ENCODE measurements at places on chromosomes 3 and 15. TPM values are rescaled to one million over a fixed set of nuclear protein-coding genes. Genes with fewer than 3 reads are reported as not detected.

Gene NDN
- 97.0 TPM for total RNA-seq

Gene SYNM
- 9.0 TPM for total RNA-seq

Gene A4GNT
- total RNA-seq = not detected

Gene DUOXA2
- total RNA-seq = not detected

Gene EFCAB12
- 0.41 TPM for total RNA-seq

Gene TEX9
- 27.3 TPM for total RNA-seq

Gene CCDC39
- 0.82 TPM for total RNA-seq

Gene HTR3E
- total RNA-seq = not detected

GRCh38 chr15:33098094-33099058, 96.1 kb downstream of the FMN1 start:
- no peak for DNase-seq

- DNase-seq = no peak
Measured at GRCh38 chr15:33988384-33988783, 20.1 kb downstream of the CHRM5 start.

DNA sequence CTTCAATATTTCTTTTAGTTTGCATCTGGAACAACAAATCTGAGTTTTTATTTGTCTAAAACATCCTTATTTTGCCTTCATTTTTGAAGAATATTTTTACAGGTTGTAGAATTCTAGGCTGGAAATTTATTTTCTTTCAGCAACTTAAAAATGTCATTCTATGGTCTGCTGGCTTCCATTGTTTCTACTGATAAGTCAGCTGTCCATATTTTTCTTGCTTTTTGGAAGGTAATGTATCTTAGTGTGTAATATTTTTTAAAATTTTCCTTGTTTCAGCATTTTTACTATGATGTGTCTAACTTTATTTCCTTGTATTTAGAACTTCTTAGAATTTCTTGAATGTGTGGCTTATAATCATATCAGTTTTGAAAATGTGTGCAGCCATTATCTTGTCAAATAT, 37.0 kb downstream of the SEMA6D start:
- no peak for DNase-seq

DNA sequence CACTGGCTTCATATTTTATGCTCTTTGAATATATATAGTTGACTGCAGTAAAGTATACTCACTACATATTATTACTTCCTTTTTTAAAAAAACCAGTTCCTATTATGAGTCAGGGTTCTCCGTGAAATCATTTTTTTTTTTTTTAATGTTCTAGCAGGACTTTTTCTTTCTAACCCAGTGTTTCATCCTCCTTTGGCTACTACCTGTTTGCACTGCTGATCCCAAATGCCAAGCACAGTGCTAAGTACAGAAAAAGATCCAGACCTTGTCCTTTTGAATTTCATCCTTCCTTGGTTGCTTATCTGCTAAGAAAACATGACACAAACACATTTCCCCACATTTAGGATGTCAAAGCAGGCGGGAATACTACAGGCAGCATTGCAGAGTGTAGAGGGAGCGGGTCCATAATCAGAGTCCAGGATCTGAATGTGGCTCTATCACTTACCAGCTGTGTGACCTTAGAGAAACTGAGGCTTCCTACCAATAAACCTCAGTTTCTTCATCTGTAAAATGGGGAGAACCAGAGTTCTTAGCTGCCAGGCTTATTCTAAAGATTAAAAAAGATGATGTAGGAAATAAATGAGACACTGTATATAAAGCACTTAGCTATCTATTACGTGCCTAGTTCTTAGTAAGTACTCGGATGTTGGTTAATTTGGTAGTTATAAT, 37.2 kb upstream of the ANPEP start:
- DNase-seq = no peak

DNA sequence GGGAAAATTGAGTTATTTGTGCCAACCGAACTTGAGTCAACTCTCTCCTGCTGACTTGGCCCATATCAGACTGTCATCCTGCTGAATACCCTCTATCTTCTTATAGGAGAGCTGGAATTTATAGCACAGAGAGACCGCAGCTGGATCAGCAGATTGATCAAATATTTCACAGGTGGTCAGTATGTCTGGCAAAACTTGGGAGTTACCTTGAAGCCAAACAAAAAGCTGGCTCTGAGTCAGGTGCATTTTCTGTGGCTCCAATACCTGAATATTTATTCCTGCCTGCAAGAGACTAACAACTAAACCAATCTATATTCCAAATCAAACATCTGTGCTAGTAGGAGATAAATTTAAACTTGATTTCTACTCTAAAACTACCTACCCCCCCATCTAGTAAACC, 752.1 kb upstream of the ALCAM start:
- no peak for DNase-seq

DNA sequence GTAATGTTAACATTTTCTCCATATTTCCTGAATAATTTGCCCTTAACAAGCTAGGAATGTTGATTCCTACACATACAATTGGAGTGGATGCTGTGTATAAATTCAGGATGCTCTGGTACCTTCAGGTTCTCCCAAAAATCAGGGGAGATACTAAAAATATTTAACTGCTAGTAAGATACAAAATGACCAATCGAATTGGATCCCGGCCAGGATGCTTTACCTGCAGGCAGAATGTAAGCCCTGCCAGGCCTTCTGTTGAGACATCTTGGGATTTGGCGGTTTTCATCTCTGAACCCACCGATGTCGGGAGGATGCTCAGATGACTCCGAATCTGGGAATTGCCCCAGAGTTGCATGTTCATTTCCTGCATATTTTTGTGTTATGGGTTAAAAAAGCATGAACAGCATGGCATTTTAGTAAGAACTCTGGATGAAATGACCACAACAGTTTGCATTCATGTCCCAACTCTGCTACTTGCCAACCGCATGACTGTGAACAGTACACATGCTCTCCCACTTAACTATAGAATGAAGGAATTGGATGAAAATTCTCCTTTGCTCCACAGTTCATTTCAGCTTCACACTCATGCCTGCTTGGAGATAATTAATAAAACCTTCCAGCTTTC, 241.4 kb upstream of the TBL1XR1 start:
- DNase-seq = no peak

DNA sequence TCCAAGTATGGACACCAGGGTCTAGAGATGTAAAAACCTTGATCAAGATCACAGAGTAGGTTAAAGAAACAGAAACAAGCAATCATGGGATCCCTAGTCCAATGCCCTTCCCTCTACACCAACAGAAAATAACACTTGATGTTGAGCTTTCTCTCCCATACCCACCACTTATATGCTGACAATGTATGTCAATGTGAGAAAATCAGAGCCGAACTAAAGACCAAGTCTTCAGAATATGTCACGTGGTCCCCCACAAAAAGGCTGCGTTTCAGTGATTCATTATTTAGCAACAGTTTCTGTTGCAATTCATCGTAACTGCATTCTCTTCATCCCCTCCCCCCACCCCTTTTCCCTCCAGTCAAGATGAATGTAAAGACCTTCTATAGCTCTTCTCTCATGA, 278.9 kb upstream of the STT3B start:
- no peak for DNase-seq

DNA sequence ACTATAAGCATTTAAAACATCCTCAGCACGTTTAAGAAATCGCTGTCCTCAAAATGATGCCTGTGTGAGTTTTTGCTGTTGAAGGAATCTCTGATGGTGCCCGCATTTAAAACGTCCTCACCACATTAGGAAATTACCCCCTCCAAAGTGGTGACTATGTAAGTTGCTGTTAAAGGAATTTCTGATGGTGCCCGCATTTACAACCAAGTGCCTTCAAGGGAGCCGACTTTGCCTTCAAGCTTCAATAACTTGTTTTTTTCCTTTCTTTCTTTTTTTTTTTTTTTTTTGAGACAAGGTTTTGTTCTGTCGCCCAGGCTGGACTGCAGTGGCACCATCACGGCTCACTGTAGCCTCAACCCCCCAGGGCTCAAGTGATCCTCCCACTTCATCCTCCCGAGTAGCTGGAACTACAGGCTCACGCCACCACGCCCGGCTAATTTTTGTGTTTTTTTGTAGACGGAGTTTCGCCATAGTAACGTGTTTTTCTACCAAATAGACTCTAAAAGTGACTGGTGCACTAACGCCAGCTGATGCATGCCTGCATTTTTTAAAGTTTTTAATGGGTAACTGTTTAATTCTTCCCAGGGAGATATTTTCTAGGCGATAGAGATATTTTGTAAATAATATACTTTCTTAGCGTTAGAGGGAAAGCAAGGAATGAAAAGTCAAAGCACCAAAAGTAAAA, 19.0 kb upstream of the TSEN2 start:
- no peak for DNase-seq

- no peak for DNase-seq
Measured at GRCh38 chr3:115562636-115563267, 60.6 kb upstream of the GAP43 start.

DNA sequence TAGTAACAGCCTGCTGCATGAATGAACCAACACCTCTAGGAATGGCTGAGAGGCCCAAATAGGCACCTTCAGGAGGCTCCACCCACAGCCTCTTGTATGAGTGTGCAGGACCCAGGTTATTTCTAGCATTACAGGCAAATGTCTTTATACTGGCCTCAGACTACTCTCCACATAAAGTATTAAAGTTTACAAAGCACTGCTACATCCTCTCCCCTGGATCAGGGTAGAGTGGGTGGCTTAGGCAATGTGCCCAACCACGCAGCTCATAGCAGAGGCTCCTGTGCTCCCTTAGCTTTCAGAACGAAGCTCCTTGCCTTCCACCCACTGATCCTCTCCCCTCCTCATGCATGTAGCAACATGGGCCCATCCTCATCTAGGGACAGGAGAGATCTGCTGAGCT, 16.3 kb downstream of the TMEM43 start:
- DNase-seq = no peak

DNA sequence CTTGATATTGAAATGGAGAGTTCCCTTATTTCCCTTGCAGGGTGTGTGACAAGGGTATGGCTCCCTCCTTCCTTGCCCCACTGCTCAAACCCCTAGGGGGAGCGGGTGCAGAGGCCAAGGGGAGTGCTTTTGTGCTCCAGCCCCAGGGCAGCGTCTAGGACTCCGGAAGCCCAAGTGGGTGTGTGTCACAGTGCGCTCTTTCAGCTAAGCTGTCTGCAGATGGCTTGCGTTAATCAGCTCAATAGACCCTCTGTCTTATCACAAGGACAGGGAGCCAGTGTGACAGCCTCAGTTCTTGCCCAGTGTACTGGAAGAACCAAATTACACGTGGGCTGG, 523.6 kb upstream of the LMCD1 start:
- DNase-seq = no peak

DNA sequence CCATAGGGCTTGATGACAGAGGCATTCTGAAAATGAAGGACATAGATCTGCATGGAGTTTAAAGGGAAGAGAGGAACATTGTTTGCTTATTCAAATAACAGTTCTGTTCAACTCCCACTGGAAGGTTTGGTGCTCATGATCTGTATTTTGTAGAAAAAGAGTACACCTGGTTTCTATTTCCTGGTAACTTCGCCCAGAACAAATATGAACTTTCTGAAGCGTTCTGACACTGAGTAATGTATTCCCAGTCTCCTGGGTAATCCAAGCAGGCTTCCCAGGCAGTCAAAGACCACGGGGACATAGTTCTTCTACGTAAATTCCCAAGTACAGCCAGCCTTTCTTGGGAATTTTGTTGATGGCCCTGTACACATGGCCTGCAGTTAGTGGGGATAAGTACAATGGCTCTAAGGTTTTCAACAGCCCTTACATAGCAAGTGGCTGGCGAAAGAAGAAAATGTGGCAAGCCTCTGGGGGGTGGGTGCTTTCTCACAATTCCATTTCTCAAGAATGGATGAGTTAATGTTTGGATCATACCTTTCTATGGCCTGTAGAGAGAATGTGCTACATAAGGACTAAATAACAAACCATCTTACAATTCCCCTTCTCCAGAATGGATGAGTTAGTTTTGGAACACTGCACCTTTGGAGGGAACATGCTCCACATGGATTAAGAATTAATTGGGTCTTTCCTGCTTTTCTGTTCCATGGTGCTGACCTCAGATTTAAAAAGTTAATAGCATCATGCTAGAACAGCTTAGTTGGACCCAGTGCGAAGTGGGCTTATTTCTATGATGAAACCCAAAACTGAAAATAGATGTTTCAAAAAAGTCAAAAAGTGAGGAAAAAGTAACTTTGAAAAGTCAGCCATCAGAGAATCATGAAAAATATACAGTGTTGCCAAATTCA, 52.7 kb downstream of the COL6A6 start:
- no peak for DNase-seq

- no peak for DNase-seq
Measured at GRCh38 chr3:115245438-115245837, 98.3 kb upstream of the ZBTB20 start.

GRCh38 chr15:56207092-56207491, 36.6 kb downstream of the RFX7 start:
- no peak for DNase-seq

DNA sequence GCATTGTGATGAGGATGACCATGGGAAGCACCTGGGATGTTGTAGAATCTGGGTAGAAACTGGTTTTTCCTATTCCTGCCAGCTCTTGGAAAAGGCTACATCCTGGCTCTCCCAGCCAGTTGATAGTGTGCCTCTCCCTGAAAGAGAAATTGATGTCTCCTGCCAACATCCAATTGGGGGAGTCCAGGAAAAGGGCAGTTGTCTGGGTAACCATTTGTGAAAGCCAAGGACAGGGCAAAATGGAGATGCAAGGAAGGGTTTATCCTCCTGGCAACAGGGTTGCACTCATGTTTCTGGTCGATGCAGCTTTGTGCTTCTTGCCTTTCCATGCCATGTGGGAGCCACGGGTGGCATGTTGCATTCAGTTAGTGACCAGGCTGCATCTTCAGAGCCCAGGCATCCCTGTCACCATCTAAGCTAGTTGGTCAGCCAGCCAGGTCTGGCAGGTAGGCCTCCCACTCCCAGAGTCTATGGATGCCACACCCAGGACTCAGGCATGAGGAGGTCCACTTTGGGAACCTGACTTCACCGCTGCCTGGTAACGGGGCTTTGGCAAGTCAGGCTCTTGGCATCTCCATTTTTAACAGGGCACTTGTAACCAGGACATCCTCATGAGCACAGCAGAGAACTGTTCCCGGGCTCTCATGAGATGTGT, 153.5 kb downstream of the DNAJB8 start:
- DNase-seq = no peak

DNA sequence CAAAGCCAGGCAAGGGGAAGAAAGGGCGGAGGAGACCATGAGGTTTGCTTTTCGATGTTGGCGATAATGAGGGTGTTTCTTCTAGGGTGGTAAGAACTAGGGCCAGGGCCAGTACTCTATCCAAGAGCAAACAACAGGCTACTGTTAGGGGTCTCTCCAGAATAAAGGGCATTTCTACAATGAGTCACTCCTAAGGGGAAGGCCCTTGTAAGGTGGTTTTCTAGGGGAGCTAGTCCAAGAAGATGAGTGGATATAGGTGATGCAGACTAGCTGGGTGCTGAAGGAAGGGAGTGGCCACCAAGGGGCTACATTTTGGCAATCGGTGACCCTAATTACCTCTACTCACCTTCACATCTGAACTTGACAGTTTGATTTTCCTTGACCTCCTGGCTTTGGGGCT, 148.5 kb upstream of the HACD2 start:
- no peak for DNase-seq

Measured in frontal cortex (tissue), 4 donors.